ENCODE measurements at places on chromosomes 1 and 21. TPM values are rescaled to one million over a fixed set of nuclear protein-coding genes. Genes with fewer than 3 reads are reported as not detected.

DNA sequence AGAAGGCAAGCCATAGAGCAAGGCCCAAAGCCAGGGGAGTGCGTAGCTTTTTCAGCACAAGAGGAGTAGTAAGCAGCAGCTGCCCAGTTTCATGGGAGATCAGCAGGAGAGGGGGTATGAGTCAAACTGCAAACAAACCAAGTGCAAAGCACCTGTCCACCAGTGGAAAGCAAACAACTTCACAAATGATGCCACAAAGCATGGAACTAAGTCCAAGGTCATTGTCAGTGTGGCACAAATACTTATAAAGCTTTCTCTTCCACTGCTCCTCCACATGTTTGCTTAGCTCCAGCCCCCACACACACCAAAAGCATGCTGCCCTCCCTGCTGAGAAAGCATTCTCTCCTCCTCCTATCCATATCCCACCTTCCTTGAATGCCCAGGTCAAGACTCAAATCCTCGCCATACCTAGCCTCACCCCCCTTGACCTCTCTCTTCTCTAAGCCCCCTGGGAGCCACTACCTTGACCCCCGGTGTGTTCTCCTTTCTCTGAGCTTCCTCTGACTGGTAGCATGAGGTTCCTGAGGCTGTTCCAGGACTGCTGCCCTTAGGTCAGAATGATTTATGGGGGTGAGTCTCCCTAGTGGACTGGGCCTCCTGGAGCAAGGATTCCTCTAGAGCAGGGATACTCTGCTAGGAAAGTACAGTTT lies 70.4 kb downstream of the DMAP1 start:
- no peak for DNase-seq

DNA sequence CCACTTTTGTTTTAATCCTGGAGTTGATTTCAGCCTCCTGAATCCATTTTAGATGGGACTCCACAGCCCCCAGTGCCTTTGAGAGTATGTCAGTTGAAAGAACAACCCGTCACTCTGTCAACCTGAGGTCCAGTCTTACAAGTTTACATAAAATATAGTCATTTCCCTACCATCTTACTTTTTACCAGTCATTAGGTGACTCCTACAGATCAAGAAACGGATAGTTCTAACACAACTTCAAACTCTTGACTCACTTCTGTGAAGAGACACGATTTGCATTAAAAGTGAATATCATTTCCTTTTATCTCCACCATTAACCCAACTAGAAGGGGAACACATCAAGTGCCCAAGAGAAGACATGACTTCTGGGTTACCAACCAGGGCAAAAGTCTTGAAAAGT lies 147.1 kb downstream of the NTPCR start:
- no peak for DNase-seq

GRCh38 chr1:232009741-232010140 lies 383.2 kb downstream of the DISC1 start:
- DNase-seq: no peak

GRCh38 chr1:165842023-165842670 lies 14.7 kb downstream of the UCK2 start:
- no peak for DNase-seq

DNA sequence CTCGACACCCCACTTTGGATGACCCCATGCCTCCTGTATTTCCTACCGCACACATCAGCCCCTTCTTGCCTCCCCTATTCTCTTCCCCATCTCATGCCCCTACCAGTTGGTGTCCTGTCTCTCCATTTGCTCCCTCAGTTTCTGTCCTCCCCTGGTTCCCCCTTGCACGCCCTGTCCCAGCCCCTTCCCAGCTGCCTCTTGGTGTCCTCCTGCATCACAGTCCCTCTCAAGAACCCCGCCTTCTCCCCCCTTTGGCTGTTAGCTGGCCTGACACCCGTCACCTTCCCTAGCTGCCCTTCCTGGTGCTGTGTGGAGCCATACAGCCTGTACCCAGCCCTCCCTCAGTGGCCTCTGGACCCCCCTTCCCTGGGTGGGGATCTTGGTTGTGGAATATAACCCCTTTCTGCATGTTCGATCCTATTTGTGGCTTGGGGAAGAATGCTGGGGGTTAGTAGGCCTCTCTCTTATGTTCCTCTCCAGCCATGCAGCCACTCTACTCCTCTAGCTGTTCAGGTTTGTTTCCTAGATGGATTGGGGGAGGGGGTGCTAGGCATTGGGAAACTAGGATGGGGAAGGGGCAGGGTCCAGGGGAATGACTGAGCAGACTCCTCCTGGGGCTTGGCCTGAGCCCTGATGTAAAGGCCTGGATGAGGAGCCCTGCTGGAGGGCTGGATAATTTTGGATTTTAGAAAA lies 41.4 kb upstream of the NFASC start:
- no peak for DNase-seq

DNA sequence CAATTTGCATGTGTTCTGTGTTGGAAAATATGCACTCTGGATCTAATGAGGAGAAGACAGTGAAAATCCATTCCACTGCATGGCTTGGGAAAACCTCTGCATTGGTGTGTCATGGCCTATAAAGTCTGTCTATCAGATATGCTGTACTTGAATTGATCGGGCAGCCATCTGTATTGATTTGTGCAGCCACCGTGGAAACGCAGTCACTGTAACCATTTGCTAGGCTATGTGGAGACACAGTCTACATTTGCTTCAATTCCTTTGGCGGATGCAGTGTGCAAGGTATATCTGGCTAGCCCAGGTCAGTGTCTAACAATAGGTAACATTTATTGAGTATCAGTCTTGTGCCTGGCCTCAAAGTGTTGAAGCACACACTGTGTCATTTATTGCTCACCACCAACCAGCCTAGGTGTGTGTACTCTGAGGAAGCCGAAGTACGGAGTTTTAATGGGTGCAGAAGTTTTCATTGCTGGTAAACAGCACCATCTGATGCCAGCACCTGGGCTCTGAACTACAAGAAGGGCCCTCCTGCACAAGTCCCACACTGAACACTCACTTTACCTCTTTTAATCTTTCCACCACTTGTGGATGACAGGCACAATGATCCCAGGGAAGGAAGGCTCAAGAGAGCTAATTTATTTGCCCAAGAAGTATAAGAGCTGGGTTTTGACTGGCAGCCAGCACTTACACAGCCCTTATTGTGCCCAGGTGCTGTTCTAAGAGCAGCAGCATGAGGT lies 83.4 kb downstream of the DAB1 start:
- no peak for DNase-seq

DNA sequence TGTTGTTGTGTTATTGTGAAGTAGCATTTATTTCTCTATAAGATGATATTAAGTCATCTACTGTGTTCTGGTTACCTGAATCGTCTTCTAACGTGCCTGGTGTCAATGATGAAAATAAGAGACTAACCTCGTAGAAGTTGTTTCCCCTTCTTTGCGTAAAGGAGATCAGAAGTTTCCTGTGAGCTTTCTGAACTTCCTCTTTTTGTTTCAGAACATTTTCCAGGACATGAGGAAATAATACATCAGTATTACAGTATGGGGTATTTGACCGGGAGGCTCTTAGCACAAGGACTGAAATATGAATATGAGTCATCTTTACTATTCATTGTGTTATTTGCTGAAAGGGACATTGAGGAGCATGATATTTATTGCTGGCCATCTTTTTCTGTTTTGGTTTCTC lies 1.3 kb downstream of the ST6GALNAC3 start:
- no peak for DNase-seq

CNIH3 gene
- total RNA-seq: 18.2 TPM

KANK4 gene
- total RNA-seq: 0.47 TPM

CD5L gene
- 1.2 TPM for total RNA-seq

CA6 gene
- not detected for total RNA-seq
